ENCODE measurements at places on chromosomes 6 and 20.
A peak's percentile ranks its signal among the peaks of the same experiment; 100 is the strongest.

DNA sequence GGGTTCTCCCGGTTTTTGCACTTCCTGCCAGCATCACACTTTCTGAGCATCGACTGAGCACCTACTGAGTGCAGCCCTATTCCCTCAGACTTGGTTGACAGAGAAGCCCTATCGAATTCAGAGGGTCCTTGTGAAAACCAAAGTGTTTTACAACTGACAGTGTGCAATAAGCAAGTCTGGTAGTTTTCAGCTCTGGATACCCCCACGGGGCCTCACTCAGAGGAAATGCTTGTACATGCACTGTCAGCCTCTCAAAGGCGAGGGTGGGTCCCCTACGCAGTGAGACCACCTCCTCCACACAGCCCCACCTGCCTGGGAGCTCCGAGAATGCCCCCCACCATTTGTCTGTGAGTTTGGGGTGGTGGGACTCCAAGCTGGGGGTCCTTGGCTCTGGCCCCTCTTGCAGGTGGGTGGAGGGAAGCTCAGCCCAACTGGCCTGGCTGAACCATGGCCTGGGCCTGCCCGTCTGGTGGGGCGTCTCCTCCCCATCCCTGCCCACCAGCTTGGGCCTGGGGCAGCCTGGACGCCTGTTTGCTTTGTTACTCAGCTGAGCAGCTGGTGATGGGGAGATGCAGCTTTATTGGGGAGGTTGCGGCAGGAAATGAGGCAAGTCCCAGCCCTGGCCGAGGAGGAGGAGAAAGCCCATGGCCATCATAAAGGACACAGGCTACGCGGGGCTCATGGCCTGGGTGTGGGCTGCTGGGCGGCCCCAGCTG, 1.7 kb downstream of the SPDEF start:
- DNase-seq = no peak

DNA sequence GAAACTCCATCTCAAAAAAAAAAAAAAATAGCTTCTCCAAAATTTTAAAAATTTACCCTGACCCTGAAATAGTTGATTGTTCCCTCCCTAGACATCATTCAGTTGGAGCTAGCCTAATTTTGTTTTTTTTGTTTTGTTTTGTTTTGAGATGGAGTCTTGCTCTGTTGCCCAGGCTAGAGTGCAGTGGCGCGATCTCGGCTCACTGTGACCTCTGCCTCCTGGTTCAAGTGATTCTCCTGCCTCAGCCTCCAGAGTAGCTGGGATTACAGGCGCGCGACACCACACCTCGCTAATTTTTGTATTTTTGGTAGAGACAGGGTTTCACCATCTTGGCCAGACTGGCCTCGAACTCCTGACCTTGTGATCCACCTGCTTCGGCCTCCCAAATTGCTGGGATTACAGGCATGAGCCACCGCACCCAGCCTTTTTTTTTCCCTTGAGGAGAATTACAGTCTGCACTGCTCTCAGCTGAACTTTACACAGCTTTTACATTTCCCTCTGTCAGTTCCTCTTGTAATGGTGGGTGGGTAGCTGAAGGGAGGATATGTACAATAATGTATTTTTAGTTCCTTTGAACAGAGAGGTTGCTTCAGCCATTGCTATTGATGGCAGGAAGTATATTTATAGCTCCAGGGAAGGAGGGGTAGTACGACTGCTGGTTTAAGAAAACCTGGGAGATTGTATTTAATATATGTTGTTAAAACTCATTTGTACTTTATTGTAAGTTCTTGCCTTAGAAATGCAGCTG, 27.7 kb downstream of the PTPRA start:
- peak; percentile 32 for DNase-seq

DNA sequence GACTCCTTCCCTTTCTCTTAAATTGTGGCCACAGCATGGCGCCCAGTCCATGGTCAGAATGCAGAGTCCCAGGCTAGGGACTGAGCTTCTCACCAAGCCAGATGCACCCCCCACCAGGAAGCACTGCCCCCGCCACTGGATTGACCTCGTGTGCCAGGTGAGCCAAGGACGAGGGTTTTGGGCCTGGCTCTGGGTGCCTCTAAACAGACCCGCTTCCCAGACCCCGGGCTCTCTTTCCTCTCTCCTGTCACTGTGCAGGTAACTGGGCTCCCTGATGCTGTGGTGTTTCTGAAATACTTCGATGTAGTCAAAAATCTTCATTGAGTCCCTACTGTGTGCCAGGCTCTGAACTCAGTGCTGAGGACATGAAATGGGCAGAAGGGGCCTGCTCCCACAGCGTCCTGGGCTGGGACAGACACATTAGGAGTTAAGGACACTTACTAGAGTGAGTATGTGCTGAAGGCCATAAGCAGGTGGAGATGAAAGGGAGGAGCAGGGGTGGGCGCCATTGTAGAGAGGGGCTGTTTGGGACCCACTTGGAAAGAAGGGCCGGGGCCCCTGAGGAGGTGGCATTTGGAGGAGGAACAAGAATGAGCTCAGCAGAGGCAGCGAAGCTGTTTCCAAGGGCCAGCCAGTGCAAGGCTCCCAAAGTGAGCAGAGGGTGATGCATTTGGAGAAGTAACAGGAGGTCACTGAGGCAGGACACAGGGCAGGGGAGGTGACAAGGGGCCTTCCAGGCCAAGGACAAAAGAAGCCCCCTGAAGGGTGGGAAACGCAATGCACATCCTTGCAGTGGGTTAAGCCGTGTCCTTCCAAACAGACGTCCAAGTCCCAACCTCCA, 217.1 kb downstream of the ANKRD60 start:
- DNase-seq = no peak

DNA sequence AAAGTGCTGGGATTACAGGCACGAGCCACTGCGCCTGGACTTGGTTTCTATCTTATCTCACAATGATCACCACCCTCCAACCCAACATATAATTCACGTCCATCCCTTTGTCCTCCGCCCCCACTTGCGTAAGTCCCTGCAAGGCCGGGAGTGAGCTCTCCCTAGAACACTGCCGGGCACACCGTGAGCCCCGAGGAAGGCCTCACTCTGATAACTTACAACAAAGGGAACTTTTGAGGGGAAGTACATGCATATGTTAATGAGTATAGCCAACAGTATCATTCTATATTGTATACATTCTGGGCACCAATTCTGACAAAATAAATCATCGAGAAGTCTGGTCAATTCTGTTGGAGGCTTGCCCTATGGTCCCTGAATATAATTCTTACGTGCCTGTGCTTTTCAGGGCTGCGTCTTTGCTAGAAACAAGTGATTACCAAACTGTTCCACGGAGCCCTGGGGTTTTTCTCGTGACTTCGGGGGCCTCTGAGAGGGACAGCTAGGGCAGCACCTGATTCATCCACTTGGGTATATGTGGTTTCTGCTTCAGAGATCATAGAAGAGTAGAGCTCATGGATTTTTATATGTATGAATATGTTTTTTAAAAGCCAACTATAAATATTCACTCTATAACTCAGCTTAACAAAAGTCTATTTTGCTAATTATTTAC, 469.8 kb upstream of the AGPAT4 start:
- no peak for DNase-seq

DNA sequence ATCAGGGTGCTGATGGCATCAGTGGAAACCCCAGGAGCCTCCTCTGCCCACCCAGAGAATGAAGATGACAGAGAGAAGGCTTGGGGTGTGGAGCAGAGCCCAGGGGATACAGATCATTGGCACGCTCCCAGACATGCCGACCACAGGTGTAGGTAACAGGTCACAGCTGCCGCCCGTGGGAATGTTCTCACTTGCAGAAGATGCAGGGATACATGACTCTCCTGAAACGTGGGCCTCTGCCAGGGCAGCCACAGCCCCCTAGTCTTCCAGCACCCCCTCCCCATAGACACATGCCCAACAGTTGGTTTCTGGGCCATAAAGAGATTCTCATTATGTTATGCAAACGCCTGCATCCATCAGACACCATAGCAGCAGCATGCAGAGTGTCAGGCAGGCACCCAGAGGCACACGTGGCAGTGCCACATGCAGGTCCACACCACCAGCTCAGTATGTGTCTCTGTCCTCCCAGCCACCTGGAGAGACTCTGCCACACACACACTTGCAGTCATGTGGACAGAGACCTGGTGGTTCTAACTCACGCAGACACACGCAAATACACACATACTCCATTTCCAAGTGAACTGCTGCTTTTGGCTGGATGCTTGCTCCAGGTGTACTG, 45.5 kb downstream of the LRFN2 start:
- no peak for DNase-seq

DNA sequence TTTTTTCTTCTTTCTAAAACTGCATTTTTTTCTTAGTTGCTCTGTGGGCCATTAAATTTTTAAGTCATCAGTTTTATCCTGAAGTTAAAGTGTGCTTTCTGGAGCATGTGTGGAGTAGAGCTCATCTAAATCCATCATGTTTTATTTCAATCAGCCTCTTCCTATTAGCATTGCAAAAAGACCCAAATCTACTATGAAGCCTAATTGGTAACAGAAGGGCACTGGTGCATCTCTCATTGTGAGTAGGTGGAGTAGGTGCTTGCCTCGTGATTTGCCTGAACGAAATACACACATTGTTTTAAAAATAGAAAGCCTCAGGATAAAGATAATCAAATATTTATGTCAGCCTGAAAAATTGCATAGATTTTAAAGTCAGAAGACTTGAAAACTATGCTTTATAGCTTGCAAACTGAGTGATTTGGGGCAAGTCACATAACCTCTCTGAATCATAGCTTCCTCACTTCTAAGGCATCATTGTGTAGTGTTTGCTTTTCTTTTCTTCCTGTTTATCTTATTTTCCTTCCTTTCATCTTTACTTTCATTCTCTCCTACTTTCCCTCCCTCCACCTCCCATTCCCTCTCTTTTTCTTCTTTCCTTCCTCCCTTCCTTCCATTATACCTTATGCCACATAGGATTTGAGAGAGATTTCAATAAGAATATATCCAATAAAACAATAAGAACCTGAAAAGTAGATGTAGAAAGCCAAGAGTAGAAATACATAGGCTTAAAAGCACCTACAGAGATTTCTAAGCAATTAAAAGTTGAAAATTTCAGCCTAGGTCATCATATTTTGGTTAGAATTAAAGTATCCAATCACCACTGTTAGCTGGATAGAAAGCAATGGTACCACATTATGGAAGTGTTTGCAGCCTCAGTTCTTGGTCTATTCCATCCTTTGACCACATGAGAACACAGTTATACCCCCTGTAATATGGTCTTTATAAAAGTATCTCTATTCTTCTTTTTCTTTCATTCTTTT, 49.6 kb upstream of the RNF146 start:
- peak; percentile 10 for DNase-seq

DNA sequence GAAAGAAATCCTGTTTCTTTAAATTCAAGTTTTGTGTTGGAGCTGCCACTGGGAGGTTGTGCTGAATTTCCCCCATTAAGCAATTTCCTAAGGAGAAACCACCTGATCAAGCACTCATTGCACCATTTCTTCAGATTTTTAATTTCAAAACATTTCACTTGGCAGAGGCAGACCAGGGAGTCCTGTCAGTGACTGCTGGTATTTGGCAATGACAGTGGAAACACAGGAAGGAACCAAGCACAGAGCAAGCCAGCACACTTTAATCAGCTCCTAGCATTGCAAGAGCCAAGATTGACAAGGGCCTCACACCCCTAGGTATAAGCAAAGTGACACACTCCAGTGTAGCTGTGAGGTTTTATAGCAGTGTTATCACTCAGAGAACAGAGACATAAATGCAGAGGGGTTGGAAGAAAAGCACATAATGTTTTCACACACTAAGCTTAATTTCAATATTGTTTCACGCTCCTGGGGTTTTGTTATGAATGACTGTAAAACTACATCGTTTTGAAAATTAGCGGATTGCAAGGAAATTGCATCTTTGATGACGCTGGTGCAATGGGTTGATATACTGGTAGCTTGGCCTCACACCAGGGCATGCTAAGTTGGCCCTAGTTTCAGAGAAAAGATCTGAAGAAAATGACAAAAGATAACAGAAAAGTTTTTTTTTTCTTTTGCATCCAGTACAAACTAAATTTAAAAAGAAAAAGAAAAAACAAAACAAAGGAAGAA, 768.4 kb downstream of the TFAP2A start:
- peak; percentile 74 for DNase-seq

GRCh38 chr6:70686548-70687133, 19.0 kb downstream of the SMAP1 start:
- peak; percentile 66 for DNase-seq

DNA sequence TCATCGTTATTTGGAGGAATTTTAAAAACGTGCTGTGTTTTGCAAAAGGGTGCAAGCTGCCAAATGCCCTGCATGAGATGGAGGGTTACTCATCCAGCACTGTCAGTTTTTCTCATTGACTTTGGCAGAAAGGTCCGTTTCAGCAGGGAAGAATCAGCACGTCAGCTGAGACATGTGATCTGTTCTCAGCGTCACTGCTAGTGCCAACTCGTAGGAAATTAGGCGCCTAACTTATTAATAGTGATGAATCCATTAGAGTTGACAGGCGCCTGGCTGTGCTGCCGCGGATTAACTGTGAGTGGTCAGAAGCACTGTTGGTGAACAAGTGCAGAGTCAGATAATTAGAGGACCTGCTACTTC, 175.5 kb upstream of the FOXQ1 start:
- DNase-seq = no peak

GRCh38 chr20:2693286-2694007, 867 bp downstream of the EBF4 start:
- DNase-seq = peak; percentile 20

DNA sequence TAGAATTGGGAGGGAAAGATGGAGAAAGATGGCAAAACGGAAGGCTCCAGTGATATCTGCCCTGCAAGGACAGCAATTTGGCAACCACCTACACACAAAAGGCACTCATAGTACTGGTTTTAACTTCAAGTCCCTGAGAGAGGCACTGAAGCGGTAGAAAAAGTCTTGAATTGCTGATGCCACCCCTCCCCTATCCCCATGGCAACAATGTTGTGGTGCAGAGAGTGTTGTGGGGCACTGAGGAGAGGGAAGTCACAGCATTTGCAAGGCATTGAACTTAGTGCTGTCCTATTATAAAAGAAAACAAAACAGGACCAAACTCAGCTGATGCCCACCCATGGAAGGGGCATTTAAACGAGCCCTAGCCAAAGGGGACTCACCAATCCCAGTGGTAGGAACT, 343.7 kb downstream of the HAO1 start:
- DNase-seq = no peak

DNA sequence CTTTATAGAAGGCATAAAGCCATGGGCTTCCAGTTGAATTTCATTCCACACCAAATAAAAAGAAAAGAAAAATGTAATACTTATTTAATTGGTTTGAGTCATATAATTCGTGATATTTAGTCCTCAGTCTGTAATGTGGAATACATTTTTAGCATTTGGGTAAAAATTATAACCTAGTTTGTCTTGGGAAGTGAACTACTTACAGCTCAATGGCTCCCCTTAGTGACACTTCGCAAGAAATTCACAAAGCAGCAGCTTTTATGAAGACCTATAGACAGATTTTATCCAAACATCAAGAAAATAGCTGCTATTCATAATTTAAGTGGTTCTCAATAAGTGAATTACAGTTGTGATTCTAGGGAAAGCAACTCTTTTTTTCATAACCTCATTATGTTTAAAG, 72.1 kb downstream of the RSPO3 start:
- DNase-seq = peak; percentile 59
